ENCODE measurements at places on chromosomes 3 and 15. TPM values are rescaled to one million over a fixed set of nuclear protein-coding genes. Genes with fewer than 3 reads are reported as not detected.

- H3K36me3 ChIP-seq: no peaks in the 10 kb centered on the region
- H3K4me1 ChIP-seq: peaks cover 11% of the 10 kb centered on the region
- H3K4me3 ChIP-seq: no peak overlapping the region
- no peak overlapping the region for H3K27ac ChIP-seq
Observed at GRCh38 chr15:37873336-37873735, 61.1 kb upstream of the TMCO5A start.

- H3K36me3 ChIP-seq: peaks cover 51% of the 10 kb centered on the region
- no peak overlapping the region for H3K4me3 ChIP-seq
- H3K4me1 ChIP-seq: peaks cover 6% of the 10 kb centered on the region
- peak; percentile 30 for DNase-seq
- H3K27me3 ChIP-seq: no peaks in the 10 kb centered on the region
Observed at GRCh38 chr15:80977627-80978036, 12.0 kb downstream of the MESD start.

- no peak for DNase-seq
- H3K27ac ChIP-seq: peak overlapping the region; percentile 54
- peaks cover 16% of the 10 kb centered on the region for H3K4me1 ChIP-seq
- no peak overlapping the region for H3K4me3 ChIP-seq
- no peaks in the 10 kb centered on the region for H3K27me3 ChIP-seq
Observed at GRCh38 chr3:58074116-58074715, 66.0 kb downstream of the FLNB start.

- H3K27me3 ChIP-seq: no peaks in the 10 kb centered on the region
- no peak overlapping the region for H3K27ac ChIP-seq
- peaks cover 49% of the 10 kb centered on the region for H3K4me1 ChIP-seq
- H3K36me3 ChIP-seq: peaks cover 12% of the 10 kb centered on the region
- no peak for DNase-seq
Observed at GRCh38 chr3:140954576-140954975, 12.9 kb downstream of the SLC25A36 start.

Gene TNFAIP8L3
- total RNA-seq: 2.6 TPM

Gene C3orf49
- not detected for total RNA-seq
